Stimulated activated CD4-positive, alpha-beta T cell treated with anti-CD3 and anti-CD28 coated beads, TNF-alpha, amount 100 ng/mL, for 4 hours (primary cell): ENCODE measurements at places on chromosomes 2 and 18.

DNA sequence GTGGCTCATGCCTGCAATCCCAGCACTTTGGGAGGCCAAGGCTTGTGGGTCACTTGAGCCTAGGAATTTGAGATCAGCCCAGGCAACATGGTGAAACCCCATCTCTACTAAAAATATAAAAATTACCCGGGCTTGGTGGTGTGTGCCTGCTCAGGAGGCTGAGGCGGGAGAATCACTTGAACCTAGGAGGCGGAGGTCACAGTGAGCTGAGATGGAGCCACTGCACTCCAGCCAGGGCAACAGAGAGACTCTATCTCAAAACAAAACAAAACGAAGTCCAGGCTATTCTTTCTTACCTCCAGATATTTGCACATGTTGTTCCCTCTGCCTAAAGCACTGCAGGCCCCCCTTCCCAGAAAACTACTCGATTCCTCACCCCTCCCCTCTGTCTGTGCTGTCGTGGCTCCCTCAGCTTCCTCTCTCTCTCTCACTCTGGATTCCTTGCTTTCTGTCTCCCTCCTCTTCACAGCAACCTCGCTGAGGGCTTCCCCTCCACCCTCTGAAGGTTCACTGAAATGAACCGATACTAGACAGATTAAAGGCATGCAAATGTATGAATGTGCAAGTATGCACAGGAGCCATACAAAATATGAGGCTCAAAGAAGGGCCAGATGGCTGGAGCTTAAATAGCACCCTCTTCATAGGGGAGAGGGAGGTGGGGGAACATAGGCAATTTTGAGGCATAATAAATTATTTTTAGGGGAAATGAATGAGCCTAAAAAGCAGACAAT, 18.5 kb downstream of the TMEM177 start:
- no peak for DNase-seq

GRCh38 chr2:45316576-45317338, 294.3 kb downstream of the SRBD1 start:
- no peak for DNase-seq

GRCh38 chr2:239380831-239381708, 19.8 kb downstream of the HDAC4 start:
- DNase-seq = peak; percentile 23

DNA sequence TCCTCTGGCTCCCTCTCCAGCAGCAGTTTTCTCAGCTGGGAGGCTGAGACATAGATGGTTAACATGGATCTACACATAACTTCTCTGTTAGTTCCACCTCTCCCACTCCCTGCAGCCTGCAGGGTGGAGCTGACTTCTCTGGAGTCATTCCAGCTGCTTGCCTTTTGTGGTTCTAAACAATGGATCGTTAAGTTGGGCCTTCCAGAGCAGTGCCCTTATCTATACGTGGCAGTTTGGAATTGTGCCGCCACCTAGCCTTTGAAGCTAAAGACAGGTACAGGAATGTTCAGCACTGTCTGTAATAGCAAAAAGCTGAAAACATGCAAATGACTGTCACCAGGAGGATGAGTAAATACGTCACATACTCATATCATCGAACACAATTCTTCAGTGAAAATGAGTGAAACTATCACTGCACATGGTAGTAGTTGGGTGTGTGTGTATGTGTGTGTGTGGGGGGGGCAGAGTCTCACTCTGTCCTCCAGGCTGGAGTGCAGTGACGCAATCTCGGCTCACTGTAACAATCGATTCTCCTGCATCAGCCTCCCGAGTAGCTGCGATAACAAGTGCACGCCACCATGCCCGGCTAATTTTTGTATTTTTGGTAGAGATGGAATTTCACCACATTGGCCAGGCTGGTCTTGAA, 50.3 kb downstream of the SH2D6 start:
- DNase-seq = no peak

DNA sequence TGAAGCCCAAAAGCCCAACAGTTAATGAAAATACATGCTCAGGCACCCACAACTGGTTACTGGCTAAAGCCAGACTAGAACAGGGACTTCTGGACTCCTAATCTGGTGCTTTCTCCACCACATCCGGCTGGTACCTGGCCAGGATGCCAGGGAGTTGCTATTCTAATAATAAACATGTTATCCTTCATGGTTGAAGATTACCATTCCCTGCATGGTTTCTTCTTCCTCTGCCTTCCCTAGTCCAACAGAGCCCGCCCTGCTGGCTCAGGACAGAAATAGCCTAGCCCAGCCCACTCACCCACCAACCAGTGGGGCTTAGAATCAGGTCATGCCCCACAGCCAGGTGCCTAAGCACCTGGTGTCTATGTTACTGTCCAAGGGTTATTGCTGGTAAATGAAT, 184.2 kb downstream of the TMEM247 start:
- no peak for DNase-seq

DNA sequence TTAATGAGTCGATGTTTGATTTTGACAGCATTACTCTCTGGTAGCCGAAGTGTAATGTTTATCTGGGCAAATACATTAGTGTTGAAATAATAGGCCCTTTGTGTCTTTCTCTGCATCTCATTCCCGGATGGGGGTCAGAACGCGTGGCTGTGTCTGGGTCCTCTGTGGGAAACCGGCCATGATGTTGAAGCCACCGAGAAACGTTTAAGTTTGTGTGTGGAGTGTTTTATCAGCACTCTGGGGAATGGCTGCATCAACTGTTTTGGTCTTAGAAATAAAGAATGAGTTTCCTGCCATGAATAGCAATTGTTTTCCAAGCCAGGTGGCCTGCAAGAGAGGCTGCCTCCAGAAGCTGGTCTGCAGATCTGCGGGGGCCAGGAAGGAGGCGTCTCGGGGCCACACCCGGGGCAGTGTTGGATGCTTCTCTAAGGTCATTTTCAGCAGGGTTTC, 69.7 kb downstream of the RNF144A start:
- no peak for DNase-seq

DNA sequence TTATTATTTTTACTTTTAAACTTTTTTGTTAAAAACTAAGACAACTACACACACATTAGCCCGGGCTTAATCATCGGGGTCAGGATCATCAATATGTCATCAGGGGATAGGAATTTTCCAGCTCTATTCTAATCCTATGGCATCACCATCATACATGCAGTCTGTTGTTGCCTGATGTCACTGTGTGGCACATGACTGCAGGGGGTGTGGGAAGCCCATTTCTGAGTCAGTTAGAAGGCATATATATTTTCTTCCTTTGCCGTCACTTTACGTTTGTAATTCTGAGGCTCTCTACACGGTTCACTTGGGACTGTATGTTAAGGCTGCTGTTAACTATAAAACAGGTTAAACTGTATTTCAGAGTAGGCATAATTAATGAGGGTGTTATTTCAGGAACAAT, 144.4 kb upstream of the ITGA6 start:
- no peak for DNase-seq

- no peak for DNase-seq
Measured at GRCh38 chr18:30177056-30177455, 865.5 kb downstream of the DSC3 start.

DNA sequence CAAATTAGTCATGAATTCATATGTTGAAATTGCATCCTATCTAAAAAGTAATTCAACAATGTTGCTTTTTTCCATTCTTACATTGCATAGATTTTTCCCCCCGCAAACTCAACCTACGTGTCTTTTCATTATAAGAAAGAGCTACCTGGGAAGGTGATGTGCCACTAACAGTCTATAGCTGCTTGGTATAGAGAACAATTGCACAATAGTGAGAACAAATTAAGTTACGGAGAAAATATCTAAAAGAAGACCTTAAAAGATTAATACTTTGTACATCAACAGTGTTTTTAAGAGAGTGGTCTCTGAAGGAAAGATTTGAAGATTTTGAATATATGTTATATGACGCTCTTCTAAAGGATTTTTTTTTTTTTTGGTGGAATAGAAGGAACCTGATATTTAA, 111.8 kb downstream of the STK39 start:
- DNase-seq = no peak

DNA sequence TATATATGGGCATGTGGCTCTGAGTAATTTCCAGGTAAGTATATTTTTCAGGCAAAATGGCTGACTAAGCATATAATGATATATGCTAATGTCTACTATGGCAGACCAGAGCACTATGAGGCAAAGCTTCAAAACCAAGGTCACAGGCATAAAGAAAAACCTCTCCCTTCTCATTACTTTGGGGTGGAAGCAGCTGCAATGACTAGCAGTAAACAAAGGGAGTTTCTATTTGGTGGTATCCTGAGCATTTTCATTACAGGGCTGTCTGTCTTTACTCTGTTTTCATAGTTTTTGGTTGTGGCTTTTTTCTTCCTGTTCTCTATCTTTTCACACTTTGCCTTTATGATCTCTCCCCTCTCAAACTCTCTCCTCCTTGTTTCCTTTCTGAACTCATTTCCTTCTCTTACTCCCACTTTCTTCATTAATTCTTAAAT, 15.6 kb downstream of the PDE6D start:
- DNase-seq = no peak

DNA sequence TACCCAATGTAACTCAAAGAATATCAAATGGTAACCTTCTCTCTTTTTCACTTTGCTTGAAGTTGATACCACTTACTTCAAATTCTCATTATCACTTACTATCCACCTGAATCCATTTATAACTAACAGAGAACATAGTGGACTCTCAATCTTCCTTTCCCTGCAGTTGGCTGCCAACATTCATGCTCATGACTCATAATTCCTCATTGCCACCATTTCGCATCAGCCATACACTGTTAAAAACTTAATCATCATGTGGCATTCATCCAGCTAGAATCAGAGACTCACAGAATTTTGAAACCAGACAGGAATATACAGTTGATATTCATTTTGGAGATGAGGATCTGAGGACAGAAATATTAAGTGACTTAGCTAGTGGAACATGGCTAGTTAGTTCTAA, 56.8 kb downstream of the SLC4A10 start:
- no peak for DNase-seq

- no peak for DNase-seq
Measured at GRCh38 chr2:117845304-117845703, 30.8 kb downstream of the DDX18 start.

DNA sequence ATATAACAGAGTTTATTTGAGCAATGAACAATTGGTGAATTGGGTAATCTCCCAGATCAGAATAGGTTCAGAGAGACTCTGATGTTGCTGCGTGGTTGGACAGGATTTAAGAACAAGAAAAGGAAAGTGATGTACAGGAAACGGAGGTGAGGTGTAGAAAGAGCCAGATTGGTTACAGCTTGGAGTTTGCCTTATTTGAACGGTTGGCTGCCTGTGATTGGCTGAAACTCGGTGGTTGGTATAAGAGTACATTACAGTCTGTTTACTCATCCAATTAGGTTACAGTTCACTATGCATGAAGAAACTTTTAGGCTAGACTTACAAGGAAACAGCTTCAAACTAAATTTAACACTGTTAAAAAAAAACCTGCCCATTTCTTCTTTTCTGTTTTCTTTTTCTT, 68.0 kb upstream of the CABLES1 start:
- DNase-seq = no peak

GRCh38 chr2:18560797-18561085, 288 bp upstream of the RDH14 start:
- no peak for DNase-seq

- DNase-seq = no peak
Measured at GRCh38 chr2:57204364-57204763, 842.2 kb upstream of the VRK2 start.

DNA sequence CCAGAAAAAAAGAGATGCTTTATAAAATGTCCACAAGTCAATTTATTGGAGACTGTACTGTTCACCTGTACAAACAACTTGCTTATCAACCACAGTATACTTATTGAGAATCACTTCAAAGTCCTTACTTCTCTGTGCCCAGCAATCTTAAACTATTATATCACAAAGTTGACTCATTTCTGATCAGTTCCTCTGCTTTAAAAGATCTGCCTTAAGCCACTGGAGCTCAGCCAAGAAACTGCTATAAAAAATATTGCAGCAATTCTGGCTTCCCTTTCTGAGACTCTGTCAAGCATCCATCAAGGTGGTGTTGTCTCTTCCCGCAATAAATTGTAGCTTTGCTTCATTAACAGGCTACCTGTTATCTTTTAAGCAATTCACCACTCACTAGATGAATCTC, 375.2 kb upstream of the SPHKAP start:
- DNase-seq = no peak

- no peak for DNase-seq
Measured at GRCh38 chr2:120861191-120861575, 125.5 kb downstream of the GLI2 start.

- no peak for DNase-seq
Measured at GRCh38 chr2:240244543-240244942, 104.1 kb upstream of the OTOS start.

- DNase-seq = no peak
Measured at GRCh38 chr2:15984368-15985255, 44.3 kb downstream of the MYCN start.

DNA sequence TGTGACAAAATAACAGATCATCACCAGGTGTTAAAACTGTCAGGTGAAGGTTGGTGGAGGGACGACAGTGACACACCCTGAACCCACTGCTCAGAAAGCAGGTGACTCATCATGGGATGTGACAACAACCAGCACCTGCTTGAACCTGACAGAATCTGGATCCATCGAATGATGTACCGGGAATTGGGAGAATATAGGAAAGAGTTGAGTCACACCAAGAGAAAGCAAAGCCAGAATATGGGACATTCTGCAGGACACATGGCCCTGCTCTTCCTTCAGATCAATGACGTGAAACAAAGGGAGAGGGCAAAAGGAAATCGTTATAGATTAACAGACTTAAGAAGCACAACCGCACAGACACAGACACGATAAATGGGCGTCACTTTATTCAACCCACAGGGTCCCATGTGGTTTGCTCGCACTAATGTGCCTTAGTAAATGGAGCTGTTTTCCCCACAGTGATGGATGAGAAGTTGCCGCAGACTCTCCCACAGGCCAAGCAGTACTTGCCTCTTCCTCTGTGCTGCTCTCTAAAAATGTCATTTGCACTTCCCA, 100.1 kb downstream of the CRACDL start:
- peak; percentile 15 for DNase-seq

GRCh38 chr2:38440655-38441054, 63.6 kb upstream of the ATL2 start:
- DNase-seq = no peak

- DNase-seq = no peak
Measured at GRCh38 chr2:40412456-40412855, 39.4 kb downstream of the SLC8A1 start.
